ENCODE measurements at places on chromosomes 3 and 15.

DNA sequence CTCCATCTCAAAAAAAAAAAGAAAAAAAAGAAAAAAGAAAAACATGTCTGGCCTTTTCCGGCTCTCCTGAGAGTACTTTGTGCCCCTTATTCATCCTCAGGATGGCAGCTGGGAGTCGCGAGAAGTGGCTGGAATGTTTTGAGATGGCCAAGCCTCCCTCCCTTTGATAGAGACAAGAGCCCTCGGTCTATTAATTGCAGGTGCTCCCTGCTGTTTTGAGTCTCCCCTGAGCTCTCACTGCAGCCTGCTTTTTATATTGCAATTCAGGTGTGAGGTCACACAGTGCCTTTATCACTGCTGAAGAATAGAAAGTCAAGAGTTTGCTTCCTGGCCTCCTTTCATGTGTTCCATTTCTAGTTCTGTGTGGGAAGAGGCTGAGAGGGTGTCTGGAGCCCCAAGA lies 10.9 kb downstream of the CA12 start:
- DNase-seq = no peak

DNA sequence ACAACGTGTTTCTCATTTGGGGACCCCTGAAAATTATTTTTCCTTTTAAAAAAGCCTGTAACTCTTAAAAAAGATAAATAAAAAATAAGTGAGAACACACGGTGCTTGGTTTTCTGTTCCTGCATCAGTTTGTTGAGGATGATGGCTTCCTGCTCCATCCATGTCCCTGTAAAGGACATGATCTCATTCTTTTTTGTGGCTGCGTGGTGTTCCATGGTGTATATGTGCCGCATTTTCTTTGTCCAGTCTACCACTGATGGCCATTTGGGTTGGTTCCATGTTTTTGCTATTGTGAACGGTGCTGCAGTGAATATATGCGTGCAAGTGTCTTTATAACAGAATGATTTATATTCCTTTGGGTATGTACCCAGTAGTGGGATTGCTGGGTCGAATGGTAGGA lies 2.3 kb downstream of the TSPAN3 start:
- DNase-seq = no peak

GRCh38 chr15:69092159-69092558 lies 68.3 kb upstream of the GLCE start:
- no peak for DNase-seq

DNA sequence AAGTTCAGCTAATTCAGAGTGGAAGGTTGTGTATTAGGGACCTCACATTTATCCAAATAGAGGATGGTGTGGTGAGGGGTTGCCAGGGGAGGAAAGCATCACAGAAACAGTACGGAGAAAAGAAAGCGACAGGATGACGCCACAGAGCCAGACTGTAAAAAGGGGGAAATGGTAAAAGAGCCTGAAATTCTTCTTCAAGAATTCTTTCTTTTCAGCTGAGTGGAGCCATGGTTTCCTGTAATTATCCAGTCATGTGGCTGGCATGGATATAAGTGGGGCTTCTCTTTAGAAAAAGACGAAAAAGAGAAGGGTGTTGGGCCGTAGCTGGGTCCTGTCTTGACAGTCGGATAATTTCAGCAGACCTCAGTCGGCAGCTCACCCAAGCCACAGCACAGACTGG lies 24.5 kb upstream of the PSMD6 start:
- DNase-seq = no peak

- DNase-seq = no peak
Measured at GRCh38 chr3:64341296-64341695, 116.0 kb upstream of the PRICKLE2 start.

- DNase-seq = no peak
Measured at GRCh38 chr3:118480101-118480860, 554.4 kb downstream of the IGSF11 start.

DNA sequence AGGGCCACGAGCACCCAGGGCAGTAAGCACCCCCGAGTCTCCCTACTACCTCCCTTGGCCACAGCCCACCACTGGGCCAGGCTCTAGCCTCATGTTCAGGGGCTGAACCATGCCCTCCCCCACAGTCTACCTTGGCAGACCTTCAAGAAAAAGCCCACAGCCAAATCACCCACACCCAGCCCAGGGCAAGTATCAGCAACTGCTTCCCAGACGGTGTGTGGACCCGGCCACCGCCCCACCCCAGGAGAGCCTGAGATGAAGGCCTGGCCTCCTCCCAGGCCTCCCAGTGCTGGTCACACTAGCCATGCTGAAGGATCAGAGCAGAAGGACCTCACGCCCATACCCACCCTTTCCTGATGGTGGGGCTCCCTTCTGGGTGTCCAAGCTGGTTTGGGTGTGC lies 92.0 kb upstream of the LINGO1 start:
- DNase-seq = no peak

- DNase-seq = no peak
Measured at GRCh38 chr15:41981371-41982132, 9.2 kb upstream of the EHD4 start.

- DNase-seq = no peak
Measured at GRCh38 chr3:131304890-131305289, 76.7 kb upstream of the NUDT16 start.

DNA sequence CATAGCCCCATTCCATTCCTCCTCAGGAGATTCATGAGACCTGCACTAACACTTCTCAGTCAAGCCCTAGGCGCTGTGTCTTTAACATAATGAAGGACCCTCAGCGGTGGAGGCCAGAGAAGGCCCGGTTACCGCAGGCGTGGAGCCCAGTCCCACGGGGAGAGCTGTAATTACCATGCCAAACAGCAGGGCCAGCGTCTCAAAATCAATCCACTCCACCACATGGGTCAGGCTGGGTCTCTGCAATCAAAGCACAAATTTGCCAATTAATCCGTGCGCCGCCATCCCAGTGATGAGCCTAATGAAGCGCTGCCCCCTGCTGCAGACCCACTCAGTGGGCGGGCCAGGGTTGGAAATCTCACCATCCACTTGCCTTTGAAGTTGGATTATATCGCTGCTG lies 109.7 kb downstream of the OCA2 start:
- no peak for DNase-seq

- DNase-seq = no peak
Measured at GRCh38 chr3:35966629-35967464, 327.5 kb downstream of the ARPP21 start.

- no peak for DNase-seq
Measured at GRCh38 chr3:31448035-31448881, 84.5 kb upstream of the STT3B start.

- DNase-seq = no peak
Measured at GRCh38 chr3:169846458-169847193, 23.1 kb downstream of the LRRC31 start.

- DNase-seq = no peak
Measured at GRCh38 chr3:14263317-14264005, 84.8 kb downstream of the LSM3 start.

GRCh38 chr3:121958801-121959200 lies 63.2 kb downstream of the ILDR1 start:
- no peak for DNase-seq

All from stimulated activated effector memory CD8-positive, alpha-beta T cell treated with anti-CD3 and anti-CD28 coated beads, Interleukin-12 subunit alpha, Interleukin-12 subunit beta, amount 100 ng/mL, for 72 hours (primary cell).